ENCODE measurements at places on chromosomes 3 and 15. TPM values are rescaled to one million over a fixed set of nuclear protein-coding genes. Genes with fewer than 3 reads are reported as not detected.
A peak's percentile ranks its signal among the peaks of the same experiment; 100 is the strongest.

SNX22 gene
- 0.16 TPM for total RNA-seq

GRCh38 chr3:186564586-186564985 is 2.6 kb downstream of the TBCCD1 start:
- peaks cover 5% of the 10 kb centered on the region for H3K36me3 ChIP-seq
- DNase-seq: no peak
- H3K4me1 ChIP-seq: peaks cover 18% of the 10 kb centered on the region
- H3K27ac ChIP-seq: no peak overlapping the region

- H3K36me3 ChIP-seq: no peaks in the 10 kb centered on the region
- no peaks in the 10 kb centered on the region for H3K4me1 ChIP-seq
- H3K4me3 ChIP-seq: no peak overlapping the region
- no peaks in the 10 kb centered on the region for H3K27me3 ChIP-seq
- no peak overlapping the region for H3K27ac ChIP-seq
These were observed 122.9 kb upstream of the TLE3 start for GRCh38 chr15:70220490-70221096.

SLC12A6 gene
- total RNA-seq: 11.7 TPM

DNA sequence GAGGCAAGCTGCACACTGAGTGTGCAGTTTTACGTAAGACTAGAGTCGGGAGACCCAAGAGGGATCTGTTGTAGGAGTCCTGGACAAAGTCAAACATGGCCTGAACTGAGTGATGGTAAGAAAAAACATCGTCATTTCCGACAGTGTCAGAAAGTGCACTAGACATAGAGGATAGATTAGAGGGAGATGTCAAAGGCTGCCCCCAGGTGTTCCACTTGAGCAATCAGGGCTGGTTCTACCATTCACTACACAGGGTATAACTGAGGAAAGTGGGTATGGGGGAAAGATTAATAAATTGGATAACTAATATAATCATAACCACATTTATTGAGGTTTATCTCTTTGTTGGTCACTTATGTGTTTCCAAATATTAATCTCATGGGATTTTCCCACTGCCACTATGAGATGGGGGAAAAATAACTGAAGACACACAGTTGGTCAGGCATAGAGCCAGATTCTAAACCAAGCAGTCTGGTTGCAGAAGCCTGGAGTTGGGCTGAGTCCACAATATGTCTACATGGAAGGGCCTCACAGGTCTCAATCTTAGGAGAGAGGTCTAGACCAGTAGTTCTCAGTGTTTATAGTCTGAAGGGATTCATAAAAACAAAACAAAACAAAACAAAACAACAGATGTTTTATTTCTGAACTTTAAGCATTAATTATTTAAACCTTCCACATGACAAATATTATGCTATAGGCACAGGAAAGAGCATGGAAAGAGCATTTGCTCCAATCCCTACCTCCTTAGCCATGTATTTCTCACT is 766.5 kb downstream of the NTRK3 start:
- no peaks in the 10 kb centered on the region for H3K36me3 ChIP-seq
- DNase-seq: no peak

DNA sequence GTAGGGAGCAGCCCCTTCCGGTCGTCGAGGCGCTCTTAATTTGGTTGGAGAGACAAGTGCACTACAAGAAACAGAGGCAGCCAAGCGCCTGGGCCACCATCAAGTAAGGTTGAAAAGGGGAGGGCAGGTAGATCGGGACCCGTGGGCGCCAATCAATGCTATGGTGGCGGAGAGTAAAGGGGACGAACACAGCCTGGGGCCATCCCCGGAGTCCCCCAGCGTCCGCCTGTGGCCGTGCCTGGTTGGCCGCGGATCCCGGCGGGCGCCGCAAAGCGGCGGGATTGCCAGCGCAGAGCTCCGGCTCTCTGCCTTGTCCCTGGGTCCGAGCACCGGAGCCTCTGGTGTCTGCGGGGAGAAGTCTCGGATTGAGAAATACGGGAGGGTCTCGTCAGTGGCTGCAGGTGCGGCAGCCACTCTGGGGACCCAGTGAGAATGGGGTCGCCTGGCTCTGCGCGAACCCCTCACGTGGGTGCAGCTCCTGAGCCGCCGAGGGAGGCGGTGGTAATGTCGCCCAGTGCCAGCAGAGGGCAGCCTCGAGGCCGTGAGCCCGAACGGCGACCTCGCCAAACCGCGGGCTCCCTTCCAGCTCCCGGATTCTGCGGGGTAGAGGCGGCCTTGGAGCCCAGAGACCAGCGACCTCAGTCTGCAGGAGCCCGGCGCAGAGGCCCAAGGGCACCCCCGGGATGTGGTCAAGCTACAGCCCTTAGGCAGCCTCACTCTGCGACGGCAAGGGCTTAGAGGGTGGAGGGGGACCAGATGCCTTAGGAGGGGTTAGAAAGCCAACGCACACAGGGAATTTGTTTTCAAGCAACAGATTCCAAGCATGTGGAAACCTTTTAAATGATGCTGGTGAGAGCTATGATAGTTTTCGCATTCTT is 10.8 kb downstream of the FOXL2 start:
- H3K27me3 ChIP-seq: peaks cover 16% of the 10 kb centered on the region
- peak; percentile 59 for DNase-seq
- H3K36me3 ChIP-seq: no peaks in the 10 kb centered on the region
- H3K4me3 ChIP-seq: peak overlapping the region; percentile 68
